ENCODE measurements at places on chromosomes 5 and 9. TPM values are rescaled to one million over a fixed set of nuclear protein-coding genes. Genes with fewer than 3 reads are reported as not detected.

- H3K27me3 ChIP-seq = no peaks in the 10 kb centered on the region
- no peak overlapping the region for H3K27ac ChIP-seq
- DNase-seq = no peak
- H3K36me3 ChIP-seq = no peaks in the 10 kb centered on the region
Measured at GRCh38 chr5:17105744-17106418, 111.5 kb upstream of the BASP1 start.

GRCh38 chr5:97627272-97627671 lies 444.2 kb upstream of the RIOK2 start:
- H3K27ac ChIP-seq = no peak overlapping the region
- H3K4me1 ChIP-seq = no peaks in the 10 kb centered on the region
- H3K36me3 ChIP-seq = no peaks in the 10 kb centered on the region
- H3K4me3 ChIP-seq = no peak overlapping the region
- DNase-seq = no peak

DNA sequence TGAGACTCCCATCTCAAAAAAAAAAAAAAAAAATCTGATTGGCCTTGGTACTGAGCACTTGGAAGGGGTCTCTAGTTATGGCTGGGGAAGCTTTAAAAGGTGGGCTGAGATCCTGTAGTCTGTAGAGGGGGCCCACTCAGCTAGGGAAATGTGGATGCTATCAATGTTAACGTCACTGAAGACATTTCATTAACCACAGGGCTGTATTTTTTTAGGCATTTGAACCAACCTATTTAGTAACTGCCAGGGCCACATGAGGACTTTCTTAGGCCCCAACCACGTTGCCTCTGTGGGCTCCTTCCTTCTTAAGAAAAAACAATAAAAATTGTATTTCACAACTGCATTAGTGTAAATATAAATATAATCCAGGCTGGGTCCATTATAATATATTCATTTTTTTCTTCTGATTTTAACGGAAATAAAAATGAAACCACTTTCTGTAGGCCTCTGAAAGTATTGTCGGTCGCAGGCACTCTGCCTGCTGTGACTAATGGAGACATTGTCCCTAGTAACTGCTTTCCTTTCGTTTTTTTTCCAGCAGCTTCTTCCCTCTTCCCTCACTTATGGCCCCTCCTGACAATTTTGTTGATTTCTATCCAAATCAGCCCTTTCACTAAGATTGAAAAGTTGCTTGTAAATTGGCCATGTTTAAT lies 71.6 kb downstream of the GCNT1 start:
- DNase-seq = no peak
- no peak overlapping the region for H3K4me3 ChIP-seq
- H3K4me1 ChIP-seq = peaks cover 4% of the 10 kb centered on the region
- H3K27me3 ChIP-seq = no peaks in the 10 kb centered on the region
- no peaks in the 10 kb centered on the region for H3K36me3 ChIP-seq

GRCh38 chr5:178431782-178432165 lies 158.4 kb downstream of the COL23A1 start:
- no peak overlapping the region for H3K4me3 ChIP-seq
- no peak overlapping the region for H3K27ac ChIP-seq
- no peaks in the 10 kb centered on the region for H3K27me3 ChIP-seq
- no peaks in the 10 kb centered on the region for H3K36me3 ChIP-seq

GRCh38 chr9:9950813-9951212 lies 662.0 kb downstream of the PTPRD start:
- H3K4me3 ChIP-seq = no peak overlapping the region
- no peaks in the 10 kb centered on the region for H3K4me1 ChIP-seq
- H3K27me3 ChIP-seq = no peaks in the 10 kb centered on the region
- H3K36me3 ChIP-seq = no peaks in the 10 kb centered on the region
- no peak for DNase-seq

DNA sequence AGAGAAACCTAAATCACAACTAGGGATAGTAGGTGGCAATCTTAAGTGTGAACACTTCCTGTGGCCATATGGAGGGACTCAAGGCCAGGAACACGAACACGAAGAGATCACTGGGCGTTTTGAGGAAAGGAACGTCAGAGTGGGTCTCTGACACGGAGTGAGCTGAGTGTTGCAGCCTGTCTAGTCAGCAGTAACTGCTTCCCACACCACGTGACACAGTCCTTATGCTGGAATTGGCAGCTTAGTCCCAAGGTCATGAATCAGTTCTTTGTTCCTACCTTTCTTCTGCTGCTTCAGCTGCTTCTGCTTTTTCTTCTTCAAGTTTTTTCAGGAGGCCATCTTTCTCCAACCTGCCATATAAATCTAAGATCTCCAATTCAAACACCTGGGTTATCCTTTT lies 18.2 kb downstream of the SPACA9 start:
- H3K36me3 ChIP-seq = peaks cover 80% of the 10 kb centered on the region
- no peaks in the 10 kb centered on the region for H3K27me3 ChIP-seq
- no peaks in the 10 kb centered on the region for H3K4me1 ChIP-seq
- H3K4me3 ChIP-seq = no peak overlapping the region

GRCh38 chr5:172775326-172776234 lies 4.6 kb upstream of the DUSP1 start:
- DNase-seq = no peak
- H3K27me3 ChIP-seq = no peaks in the 10 kb centered on the region
- no peak overlapping the region for H3K27ac ChIP-seq
- H3K4me1 ChIP-seq = no peaks in the 10 kb centered on the region

- H3K27me3 ChIP-seq = no peaks in the 10 kb centered on the region
- DNase-seq = no peak
- H3K27ac ChIP-seq = no peak overlapping the region
- no peaks in the 10 kb centered on the region for H3K36me3 ChIP-seq
- H3K4me3 ChIP-seq = no peak overlapping the region
- peaks cover 7% of the 10 kb centered on the region for H3K4me1 ChIP-seq
Measured at GRCh38 chr5:93107141-93107540, 473.9 kb downstream of the NR2F1-AS1 start.

DNA sequence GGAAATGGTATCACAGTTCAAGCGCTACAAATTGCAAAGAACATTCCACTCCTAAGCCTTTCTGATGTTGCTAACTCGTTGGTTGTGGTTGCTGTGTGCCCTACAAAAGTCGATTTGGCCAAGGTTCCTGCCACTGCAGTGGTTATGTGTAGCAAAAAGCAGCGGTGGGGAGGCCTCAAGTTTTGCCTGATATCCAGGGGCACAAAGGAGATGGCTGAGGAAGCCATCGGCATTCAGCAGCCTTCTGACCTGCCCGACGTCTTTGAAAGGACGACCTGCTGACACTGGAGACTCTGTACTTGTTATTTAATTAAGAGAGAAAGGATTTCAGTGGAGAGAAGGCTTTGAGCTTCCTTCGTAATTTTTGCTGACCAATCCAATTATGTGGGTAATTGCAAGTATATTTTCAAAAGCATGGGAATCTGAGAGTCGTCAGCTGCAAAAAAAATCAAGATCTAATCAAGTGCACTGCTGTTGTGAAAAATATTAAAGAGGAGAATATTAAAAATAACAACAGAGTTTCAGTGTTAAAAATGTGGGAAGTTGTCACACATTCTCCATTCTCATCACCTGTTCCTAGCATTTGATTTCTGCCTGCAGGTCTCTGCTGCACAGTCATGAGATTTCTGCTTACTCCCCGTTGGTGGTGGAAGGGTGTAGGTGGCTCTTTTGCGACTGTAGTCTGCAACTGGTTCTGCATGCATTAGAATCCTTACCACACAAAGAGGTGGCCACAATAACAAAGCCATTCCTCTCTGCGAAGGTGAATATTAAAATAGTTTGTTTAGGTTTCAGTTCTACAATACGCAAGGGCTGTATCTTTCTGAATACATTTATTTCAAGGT lies 319.2 kb downstream of the IRX2 start:
- H3K4me1 ChIP-seq = no peaks in the 10 kb centered on the region
- no peak for DNase-seq
- H3K27ac ChIP-seq = peak overlapping the region; percentile 19
- no peak overlapping the region for H3K4me3 ChIP-seq
- H3K36me3 ChIP-seq = no peaks in the 10 kb centered on the region

- DNase-seq = no peak
- H3K36me3 ChIP-seq = no peaks in the 10 kb centered on the region
- H3K4me3 ChIP-seq = no peak overlapping the region
- no peak overlapping the region for H3K27ac ChIP-seq
- no peaks in the 10 kb centered on the region for H3K4me1 ChIP-seq
- peaks cover 43% of the 10 kb centered on the region for H3K27me3 ChIP-seq
Measured at GRCh38 chr9:108617676-108618075, 238.1 kb downstream of the ACTL7B start.

DNA sequence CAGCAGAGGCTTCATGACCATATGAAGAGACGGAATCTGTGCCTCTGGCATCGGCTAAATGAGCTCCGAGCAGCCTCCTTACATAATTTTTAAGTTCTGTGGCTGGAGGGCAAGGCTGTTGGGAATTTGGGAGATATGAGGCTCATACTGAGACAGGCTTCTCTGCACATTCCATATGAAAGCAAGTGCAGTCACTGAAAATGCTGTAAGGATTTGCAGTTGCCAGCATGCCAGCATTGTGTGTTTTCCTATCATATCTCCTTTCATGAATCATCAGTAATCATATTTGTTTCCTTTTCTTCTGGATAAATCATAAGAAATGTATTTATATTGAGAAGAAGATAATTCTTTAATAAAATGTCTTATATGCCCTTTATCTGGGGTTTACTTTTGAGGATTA lies 775.4 kb downstream of the SEMA5A start:
- no peak overlapping the region for H3K27ac ChIP-seq
- no peak for DNase-seq
- H3K27me3 ChIP-seq = no peaks in the 10 kb centered on the region
- peaks cover 4% of the 10 kb centered on the region for H3K4me1 ChIP-seq
- no peaks in the 10 kb centered on the region for H3K36me3 ChIP-seq
- H3K4me3 ChIP-seq = no peak overlapping the region

DNA sequence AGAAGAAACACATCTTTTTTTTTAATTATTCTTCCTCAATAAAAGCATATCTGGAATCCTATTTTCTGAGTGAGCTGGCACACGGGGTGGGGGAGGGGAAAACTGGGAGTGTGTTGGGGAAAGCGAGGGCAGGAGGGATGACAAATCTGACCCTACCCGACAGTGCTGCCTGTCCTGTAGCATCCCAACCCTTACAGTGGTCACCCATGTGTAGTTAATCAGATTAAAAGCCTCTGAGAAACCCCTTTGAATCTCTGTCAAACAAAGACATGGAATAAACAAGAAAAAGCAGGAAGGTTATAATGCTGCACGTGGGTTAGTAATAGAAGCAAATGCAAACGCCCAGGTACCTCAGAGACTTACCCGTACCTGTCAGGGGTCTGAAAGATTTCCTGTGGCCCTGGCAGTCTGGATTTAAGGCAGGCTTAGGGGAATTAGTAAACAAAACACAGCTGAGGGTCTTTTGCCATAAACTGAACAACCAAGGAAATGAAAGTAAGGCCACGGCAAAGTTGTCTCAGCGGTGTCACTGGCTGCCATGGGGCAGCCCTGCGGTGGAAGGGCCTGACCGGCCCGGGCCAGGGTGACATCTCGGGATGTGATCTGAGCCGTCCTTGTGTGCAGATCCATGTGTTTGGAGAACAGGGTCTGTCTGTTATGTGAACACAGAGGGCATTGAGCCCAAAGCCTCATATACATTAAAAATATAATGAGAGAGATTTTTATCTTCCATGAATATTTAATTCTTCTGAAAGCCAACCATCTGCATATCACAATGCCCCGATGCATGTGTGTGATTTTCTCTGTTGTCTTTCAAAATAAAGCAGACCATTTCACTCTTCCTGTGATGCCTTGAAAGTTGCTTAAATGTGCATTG lies 308.2 kb downstream of the ZNF608 start:
- peaks cover 3% of the 10 kb centered on the region for H3K4me1 ChIP-seq
- no peaks in the 10 kb centered on the region for H3K27me3 ChIP-seq
- no peaks in the 10 kb centered on the region for H3K36me3 ChIP-seq
- DNase-seq = no peak
- H3K4me3 ChIP-seq = no peak overlapping the region
- peak overlapping the region; percentile 25 for H3K27ac ChIP-seq

GRCh38 chr9:130054325-130054786 lies 650 bp downstream of the GPR107 start:
- no peak for DNase-seq
- peaks cover 12% of the 10 kb centered on the region for H3K36me3 ChIP-seq
- H3K27me3 ChIP-seq = no peaks in the 10 kb centered on the region
- H3K4me3 ChIP-seq = peak overlapping the region; percentile 88
- H3K27ac ChIP-seq = peak overlapping the region; percentile 74
- H3K4me1 ChIP-seq = no peaks in the 10 kb centered on the region

- no peaks in the 10 kb centered on the region for H3K27me3 ChIP-seq
- H3K4me3 ChIP-seq = no peak overlapping the region
- no peak for DNase-seq
- no peak overlapping the region for H3K27ac ChIP-seq
- no peaks in the 10 kb centered on the region for H3K36me3 ChIP-seq
Measured at GRCh38 chr5:38913714-38914113, 67.9 kb downstream of the OSMR start.

DNA sequence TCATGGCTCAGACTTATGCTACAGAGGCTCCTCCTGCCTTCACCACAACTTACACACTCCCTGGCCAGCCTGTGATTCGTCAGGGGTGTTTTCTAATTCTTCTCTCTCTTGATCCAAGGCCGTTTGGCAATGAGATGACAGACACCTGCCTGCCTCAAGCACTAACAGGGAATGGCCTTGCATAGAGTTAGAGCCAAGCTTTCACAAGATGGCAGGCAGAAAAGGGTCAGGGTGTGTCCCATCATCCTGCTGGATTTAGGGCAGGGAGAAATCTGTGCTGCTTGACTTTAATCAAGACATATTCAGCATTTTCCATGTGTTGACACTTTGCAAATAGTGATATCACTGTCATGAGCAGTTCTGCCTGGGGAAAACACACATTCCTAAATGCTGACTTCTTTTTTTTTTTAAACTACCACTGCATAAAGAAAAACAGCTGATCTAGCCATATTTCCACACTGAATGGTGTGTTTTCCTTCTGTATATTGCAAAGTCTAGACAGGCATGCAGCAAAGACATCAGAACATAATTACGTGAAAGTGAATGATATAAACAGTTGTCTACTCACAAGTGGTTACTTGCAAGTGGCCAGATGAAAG lies 95.0 kb upstream of the SLC25A48 start:
- no peaks in the 10 kb centered on the region for H3K36me3 ChIP-seq
- H3K27ac ChIP-seq = no peak overlapping the region
- no peaks in the 10 kb centered on the region for H3K27me3 ChIP-seq

DNA sequence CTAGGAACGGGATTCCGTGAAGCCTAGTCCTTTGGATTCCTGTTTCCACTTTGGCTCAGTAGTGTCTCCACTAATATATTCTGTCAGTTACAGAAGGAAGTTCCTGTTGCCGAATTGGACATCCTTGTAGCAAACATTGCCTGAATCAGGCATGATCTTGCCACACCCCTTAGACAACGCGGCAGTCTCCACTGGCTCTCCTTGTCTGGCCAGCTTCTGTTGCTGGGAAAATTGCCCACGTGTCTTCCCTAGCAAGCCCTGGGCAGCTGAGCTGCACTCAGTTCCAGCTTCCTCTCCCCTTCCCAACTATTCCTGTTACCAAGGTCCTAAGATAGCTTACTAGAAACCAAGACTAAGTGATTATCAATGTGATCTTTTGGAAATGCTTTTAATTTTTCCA lies 316.6 kb upstream of the RIOK2 start:
- no peak overlapping the region for H3K4me3 ChIP-seq
- H3K27ac ChIP-seq = no peak overlapping the region
- no peaks in the 10 kb centered on the region for H3K36me3 ChIP-seq
- H3K27me3 ChIP-seq = no peaks in the 10 kb centered on the region

GRCh38 chr5:143636931-143637528 lies 174.9 kb upstream of the HMHB1 start:
- no peaks in the 10 kb centered on the region for H3K27me3 ChIP-seq
- no peak for DNase-seq
- H3K4me1 ChIP-seq = no peaks in the 10 kb centered on the region
- H3K4me3 ChIP-seq = no peak overlapping the region
- no peaks in the 10 kb centered on the region for H3K36me3 ChIP-seq
- no peak overlapping the region for H3K27ac ChIP-seq

The SPDL1 gene
- 54.8 TPM for total RNA-seq

The PTGDS gene
- 22.1 TPM for total RNA-seq

The PIP5KL1 gene
- 7.8 TPM for total RNA-seq

The HTR4 gene
- total RNA-seq = not detected

The OBP2B gene
- not detected for total RNA-seq

The NUTM2F gene
- total RNA-seq = not detected

The FAM221B gene
- total RNA-seq = not detected

The MARCHF3 gene
- 9.9 TPM for total RNA-seq
